ENCODE measurements at places on chromosomes 3 and 15.

GRCh38 chr3:181899702-181900101 is 188.0 kb downstream of the SOX2 start:
- no peak for DNase-seq

- DNase-seq = no peak
Observed at GRCh38 chr3:16304061-16305010, 39.3 kb downstream of the OXNAD1 start.

GRCh38 chr15:72205273-72205672 is 7.7 kb upstream of the GRAMD2A start:
- DNase-seq = no peak

DNA sequence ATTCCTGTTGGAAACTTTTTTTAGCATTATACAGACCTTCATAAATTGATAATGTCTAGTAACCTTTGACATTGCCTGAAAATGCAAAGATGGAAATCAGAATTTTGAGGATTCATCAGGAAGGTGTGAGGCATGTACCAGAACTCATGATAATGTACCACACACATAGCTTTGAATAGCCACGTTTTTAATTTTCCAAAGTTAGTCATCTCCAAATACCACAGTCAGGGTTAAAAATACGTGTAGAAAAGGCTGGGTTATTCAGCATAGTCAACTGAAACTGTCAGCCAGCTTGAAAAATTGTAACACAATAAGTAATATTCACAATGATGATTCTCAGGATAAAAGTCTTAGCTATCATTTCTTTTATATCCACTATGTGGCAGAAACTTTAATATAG is 102.0 kb upstream of the THRB start:
- DNase-seq = no peak

DNA sequence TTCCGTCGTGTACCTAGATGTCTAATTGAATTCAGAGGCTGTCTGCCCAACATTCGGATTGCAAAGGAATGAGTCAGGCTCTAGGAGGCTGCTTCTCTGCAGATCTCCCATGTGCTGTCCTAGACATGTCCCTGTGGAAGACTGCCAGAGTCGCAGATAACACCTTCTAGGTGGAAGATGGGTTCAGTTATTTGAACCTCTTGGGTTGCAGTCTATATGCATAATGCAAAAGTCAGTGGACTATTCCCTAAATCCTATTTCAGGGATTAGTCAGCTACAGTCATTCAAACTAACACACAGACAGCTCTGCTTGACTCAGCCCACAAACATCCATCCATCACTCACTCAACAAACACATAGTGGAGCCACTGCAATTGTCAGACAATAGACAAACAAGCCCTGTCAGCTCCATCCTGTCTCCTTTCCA is 300.0 kb upstream of the CTNNB1 start:
- no peak for DNase-seq

GRCh38 chr3:149810846-149811245 is 2.2 kb upstream of the RNF13 start:
- no peak for DNase-seq

GRCh38 chr15:89506026-89506686 is 9.8 kb upstream of the RHCG start:
- DNase-seq = no peak

GRCh38 chr15:80214910-80215309 is 37.1 kb downstream of the CTXND1 start:
- no peak for DNase-seq

- no peak for DNase-seq
Observed at GRCh38 chr3:100891827-100892226, 101.4 kb downstream of the ABI3BP start.

- no peak for DNase-seq
Observed at GRCh38 chr15:81038975-81039607, 38.4 kb downstream of the TLNRD1 start.

DNA sequence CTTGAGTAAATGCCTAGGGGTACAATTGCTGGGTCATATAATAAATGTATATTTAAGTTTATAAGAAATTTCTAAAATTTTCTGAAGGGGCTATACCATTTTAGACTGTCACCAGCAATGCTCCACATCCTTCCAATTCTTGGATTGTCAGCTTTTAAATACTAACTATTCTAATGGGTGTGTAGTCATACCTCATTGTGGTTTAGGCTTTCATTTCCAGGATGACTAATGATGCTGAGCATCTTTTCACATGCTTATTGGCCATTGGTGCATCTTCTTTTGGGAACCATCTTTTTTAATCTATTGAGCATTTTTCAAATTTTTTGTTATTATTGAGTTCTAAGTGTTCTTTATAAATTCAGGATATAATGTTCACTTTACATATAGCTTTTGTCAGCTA is 52.5 kb upstream of the CORO2B start:
- DNase-seq = peak; percentile 48

- DNase-seq = no peak
Observed at GRCh38 chr3:14536055-14536815, 3.9 kb downstream of the GRIP2 start.

DNA sequence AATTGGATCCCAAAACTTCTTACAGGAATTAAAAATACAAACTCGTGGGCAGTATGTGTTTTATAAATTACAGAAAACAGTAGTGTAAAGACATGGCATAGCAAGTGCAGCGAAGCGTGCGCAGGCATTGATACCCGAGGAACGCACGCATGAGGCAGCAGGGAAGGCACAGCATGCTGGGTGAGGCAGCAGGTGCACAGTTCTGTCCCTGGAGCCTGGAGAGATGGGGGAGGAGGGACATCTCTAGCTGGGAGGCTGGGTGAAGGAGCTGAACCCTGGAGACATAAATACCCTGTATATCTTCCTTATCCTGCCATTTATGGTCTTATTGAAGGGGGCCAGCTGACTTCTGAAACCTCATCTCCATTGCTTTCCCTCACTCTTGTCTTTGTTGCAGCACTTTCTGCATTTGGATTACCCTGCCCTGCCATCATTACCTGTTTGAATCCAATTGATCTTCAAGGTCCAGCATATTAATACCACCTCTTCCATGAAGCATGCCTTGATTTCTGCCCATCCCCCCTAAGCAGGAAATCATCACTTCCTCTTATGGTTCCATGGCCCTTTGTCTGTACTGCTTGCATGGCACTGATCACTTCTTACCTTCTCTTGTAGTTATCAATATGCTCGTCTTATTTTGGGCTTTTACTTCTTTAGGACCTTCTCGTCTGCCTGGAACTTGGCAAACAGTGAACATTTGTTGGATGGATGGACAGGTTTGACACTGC is 20.5 kb downstream of the LPP start:
- DNase-seq = no peak
